ENCODE measurements at places on chromosomes 2 and 18.

- peak; percentile 80 for DNase-seq
Measured at GRCh38 chr2:98465456-98466226, 21.0 kb downstream of the INPP4A start.

DNA sequence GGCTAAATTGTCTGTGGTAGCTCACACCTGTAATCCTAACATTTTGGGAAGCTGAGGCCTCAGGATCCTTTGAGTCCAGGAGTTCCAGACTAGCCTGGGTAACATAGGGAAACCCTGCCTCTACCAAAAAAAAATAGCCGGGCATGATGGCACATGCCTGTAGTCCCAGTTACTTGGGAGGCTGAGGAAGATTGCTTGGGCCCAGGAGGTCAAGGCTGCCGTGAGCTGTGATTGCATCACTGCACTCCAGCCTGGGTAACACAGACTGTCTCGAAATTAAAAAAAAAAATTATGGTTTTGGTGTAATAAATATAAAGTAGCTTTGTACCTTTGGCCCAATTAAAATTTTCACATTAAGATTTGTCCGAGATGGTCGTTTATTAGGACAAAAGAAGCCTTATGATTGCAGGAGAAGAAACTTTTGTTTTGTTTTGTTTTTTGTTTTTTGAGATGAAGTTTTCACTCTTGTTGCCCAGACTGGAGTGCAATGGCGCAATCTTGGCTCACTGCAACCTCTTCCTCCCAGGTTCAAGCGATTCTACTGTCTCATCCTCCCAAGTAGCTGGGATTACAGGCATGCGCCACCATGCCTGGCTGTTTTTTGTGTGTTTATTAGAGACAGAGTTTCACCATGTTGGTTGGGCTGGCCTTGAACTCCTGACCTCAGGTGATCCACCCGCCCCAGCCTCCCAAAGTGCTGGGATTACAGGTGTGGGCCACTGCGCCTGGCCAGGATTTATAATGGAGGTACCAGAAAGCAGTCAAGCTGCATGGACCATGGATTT, 4.1 kb downstream of the MTA3 start:
- no peak for DNase-seq

DNA sequence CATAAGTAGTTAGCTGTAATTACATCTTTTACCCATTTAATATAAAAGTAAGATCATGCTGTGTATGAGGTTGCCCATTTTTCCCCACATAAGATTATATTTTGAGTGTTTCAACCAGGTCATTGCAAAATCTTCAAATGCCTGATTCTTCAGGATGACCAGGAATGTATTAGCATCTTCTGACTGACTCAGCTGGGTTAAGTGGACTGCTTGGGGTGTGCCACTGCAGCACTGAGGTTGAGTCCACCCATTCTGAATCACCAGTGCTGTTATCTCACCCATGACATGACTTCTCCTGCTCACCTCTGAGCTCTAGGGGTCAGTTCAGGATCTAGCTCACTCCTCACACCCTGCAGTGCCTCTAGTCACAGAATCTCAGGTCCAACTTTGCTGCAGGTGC, 576.7 kb upstream of the ZEB2 start:
- DNase-seq = no peak

DNA sequence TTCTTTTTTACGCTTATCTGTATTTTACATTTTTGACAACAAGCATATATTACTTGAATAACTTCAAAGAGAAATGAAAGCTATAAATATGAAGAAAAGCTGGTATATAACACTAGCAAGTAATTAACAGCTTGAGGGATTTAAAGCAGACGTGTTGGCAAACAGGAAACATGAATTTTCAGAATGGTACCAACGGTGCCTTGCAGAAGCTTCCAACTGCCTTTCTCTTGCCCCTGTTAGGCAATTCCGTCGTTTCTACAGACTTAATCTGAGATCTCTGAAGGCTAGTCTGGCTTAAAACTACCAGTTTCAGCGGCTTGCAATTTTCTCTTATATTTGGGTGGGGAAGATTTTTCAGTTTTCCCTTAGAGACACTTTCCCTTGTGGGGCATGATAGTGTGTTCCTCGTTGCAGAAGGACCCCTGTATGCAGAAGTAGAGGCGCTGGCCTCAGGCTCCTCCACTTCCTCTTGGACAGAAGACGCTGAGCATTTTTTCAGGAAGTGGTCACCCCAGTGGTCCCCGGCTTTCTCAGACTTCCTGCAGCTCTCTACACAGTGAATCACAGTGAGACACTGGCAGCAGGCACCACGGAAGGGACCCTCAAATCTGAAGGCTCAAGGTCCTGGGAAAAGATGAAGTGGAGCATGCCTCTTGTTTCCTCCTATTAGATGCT, 56.2 kb upstream of the SLC16A14 start:
- DNase-seq = no peak

DNA sequence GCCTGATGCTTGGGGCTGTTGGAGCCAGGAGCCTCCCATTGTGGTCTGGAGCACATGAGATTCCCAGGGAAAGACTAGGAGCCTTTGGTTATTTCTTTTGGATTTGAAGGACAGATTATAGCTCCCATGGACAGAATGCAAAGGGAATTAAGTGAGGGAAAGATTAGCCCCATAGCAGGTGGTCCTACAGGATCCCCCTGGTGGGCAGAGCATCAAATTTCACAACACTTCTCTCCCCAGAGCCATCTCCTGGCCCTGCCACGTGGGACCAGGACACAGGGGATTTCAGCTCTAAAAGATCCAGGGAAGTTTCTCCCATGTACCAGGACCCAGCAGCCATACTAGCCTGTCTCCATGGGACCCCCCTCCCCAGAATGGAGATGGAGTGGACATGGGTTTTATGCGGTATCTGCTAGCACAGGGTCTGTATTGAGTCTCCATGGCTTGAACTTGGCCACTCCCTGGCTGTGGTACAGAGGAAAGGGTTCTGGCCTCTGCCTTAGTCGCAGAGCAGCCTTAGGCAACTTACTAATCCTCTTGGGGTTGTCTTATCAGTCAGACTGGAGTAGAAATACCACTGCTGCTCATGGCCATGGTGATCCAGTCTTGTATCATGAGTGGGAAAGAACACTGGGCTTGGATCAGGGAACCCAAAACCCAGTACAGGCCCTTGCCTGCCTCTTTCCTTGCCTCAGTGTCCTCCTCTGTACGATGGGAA, 6.8 kb upstream of the PLB1 start:
- DNase-seq = no peak

- no peak for DNase-seq
Measured at GRCh38 chr2:225013425-225014365, 28.6 kb downstream of the DOCK10 start.

DNA sequence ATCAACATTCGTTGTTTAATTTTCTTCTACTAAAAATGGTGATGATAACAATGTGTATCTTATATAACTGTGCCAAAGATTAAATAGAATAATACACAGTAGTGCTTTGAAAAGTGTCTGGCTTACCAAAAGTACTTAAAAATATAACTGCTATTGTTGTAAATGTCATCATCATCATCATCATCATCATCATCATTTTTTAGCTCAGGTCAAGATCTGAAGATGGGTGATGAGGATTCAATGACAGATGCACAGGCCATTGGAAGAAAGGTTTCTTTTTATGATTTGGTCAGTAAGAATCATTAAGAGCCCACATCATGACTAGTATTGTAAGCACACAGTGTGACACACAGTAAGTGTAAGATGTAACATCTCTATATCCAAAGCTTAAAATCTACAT, 795.2 kb downstream of the SLC4A3 start:
- DNase-seq = no peak

DNA sequence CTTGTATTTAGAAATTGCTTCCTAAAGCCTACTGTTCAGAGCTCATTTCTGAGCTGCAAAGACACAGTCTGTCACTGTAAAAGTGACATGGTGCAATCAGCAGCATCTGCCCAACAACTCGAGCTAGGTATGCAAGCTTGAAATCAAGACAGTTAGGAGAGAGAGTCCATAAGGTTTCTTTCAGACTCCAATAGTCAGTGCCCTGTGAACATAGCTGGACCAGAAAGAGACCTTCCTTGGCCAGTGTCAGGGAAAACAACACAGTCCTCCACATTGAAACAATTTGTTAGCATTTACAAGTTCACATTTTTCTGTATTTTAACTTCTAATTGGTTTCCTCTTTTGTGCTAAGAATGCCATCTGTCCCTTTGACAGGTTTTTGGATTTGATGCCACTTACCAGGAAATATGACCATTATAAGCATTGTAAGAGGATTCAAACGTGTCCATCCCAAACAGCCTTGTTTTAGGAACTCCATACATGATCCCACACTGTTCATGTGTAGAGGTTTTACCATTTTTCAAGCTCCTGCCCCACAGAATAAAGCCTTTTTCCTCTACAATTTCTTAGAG, 8.9 kb upstream of the MYCN start:
- DNase-seq = no peak

GRCh38 chr2:127080938-127081755, 25.8 kb downstream of the BIN1 start:
- DNase-seq = no peak

DNA sequence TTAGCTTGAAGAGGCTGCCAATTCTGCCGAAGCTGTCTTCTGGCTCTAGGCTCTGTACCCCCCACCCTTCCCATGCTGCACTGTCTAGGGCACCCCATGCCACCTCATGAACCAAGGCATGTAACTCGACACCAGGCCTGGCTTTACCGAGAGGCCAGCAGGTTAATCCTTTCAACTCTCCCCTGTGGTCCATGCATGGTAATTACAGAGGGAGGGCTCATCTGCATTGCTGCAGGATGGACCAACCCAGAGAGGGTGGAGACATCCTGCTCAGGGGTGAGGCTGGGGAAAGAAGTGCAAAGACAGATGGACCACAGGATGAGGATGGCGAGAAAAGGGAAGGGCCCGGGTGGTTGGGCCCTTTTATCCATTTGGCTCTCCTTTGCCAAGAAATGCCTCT, 65.8 kb downstream of the KCTD1 start:
- no peak for DNase-seq

GRCh38 chr2:39017334-39017733, 103.5 kb downstream of the SOS1 start:
- no peak for DNase-seq

GRCh38 chr18:49169037-49169521, 218.3 kb upstream of the SMAD7 start:
- no peak for DNase-seq

DNA sequence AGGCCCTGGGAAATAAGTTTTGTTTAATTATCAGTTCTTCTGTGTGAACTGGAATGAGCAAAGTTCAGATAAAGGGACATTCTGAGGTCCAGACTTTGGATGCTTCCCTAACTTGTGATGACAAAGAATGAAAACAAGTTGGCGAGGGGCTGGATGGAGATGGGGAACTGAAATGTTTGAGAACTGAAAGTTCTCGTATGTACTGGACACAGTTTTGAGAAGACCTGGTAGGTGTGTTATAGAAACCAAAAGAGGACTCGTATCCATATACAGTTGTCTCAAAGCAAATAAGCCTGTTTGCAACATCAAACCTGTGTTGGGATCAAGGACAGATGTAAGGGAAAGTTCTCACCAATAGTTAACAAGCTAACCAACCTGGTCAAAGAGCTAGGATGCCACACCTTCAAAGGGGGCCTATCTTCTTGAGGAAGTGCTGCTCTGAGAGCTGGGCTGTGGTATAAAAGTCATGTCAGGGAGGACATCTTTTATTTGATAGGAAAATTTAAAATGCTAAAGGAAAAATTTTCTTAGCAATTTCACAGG, at the start of gene UPP2:
UPP2 (plus strand) TSS at position 493 of the 543 bp plus-strand sequence. CDS start 188 bp downstream, outside the sequence.
- no peak for DNase-seq

- DNase-seq = no peak
Measured at GRCh38 chr2:65661980-65662653, 229.7 kb upstream of the SPRED2 start.

- DNase-seq = no peak
Measured at GRCh38 chr18:13446024-13446423, 227.5 kb downstream of the LDLRAD4 start.

All from SHP77 (cell line).